ENCODE measurements at places on chromosomes 5 and 9.

DNA sequence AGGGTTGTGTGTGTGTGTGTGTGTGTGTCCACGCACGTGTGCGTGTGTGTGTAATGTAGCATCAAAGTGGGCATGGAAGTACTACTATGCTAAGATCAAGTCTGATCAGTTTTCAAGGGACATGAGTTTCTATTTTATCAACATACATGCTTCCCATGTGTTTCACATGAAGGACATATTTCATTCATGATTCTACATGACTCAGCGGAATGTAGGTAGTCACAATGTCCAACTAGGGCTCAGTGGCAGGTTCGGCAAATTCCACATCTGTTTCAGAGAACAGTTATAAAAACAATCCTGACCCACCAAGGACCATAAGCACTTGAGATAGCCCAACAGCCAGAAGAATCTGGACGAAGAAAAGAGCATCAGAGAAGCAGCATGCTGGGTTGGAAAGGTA lies 148.3 kb downstream of the SPOCK1 start:
- DNase-seq, result no peak

- no peak for DNase-seq
Observed at GRCh38 chr9:127039492-127039891, 82.9 kb downstream of the ANGPTL2 start.

DNA sequence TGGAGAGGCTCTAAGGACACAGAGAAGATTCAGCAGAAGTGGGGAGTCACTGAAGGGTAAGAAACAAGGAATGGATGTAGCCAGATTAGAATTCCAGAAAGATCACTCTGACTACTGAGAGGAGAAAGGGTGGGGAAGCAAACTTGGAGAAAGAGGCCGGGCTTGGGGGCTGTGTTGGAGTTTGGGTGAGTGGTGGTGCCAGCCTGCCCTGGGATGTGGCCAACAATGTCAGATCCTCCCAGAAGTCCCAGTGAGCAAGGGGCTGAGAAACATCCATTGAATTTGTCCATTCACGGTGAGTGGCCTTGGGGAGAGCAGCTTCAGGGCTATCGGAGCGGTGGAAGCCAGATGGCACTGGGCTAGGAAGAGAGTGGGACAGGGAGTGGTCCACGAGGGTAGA lies 60.4 kb downstream of the COL15A1 start:
- no peak for DNase-seq

GRCh38 chr9:112728401-112728800 lies 10.5 kb upstream of the INIP start:
- no peak for DNase-seq

- no peak for DNase-seq
Observed at GRCh38 chr5:173475780-173476179, 140.7 kb downstream of the BOD1 start.

DNA sequence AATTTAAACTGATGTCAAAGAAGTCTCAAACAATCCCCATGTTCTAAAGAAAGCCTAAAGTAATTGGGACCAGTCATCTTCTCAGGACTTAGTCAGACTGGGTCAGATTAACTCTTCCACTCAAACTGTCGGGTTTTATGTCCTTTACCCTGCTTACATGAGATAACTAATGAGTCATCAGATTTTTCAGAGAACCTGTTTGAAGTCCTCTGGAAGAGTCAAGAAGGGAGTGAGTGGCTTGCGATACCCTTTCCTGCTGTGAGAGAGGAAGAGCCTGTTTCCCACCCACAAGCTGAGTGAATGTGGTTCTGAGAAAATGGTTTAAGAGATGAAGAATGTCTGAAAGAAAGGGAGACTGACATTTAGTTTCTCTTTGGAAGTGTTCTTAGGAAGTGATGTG lies 1866.7 kb upstream of the C9orf72 start:
- no peak for DNase-seq

DNA sequence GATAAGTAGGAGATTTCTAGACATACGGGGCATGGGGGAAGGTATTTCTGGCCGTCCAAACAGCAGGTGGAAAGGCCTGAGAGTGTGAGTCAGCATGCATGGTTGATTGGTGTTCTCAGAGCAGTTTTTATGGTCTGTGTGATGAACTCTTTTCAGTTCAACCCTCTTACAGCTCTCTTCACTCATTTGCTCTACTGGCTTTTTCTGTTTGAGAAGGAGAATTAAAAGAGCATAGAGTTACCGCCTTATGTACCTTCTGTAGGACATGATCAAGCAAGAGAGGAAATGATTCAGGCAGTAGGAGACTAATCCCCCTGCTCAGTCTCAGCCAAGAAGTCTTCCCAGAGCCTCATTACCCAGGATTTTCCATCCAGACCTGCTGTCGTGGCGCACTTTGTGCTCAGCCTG lies 92.4 kb downstream of the PRDM6 start:
- DNase-seq, result no peak

GRCh38 chr5:38752622-38753021 lies 93.2 kb upstream of the OSMR start:
- no peak for DNase-seq

DNA sequence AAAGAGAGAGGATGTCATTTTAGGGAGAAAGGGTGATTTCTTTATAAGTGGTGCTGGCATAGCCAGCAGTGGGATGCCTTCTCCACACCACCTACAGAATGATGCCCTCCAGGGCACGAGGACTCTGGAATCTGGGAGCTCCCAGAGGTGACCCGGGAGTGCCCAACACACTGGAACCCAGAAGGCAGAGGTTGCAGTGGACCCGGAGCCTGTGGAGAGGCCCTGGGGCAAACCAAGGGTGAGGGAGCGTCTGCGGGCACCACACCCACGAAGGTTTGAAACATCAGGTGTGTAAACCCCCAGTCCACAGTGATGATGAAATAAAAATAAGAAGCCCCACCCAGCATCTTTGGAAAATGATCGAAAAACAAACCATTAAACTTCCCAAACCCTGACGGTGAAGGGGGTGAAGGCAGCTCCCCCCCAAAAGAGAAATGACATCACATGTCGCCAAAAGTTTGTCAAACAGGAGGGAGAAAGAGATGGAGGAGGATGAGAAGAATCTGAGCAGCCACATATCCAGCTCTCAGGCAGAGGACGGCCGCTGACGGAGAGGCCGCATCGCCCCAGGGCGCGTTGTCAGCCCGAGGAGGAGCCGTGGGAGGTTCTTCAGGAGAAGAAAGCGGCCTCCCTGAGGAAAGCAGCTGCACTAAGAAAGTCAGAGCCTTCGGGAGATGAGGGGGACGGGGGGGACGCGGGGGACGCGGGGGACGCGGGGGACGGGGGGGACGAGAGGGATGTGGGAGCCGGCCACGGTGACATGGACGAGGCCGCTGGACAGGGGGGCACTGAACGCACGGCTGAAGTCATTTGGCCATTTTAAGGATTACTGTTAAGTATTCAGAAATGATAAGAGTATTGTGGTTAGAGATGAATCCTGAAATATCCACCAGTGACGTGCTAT lies 43.1 kb upstream of the NSMF start:
- DNase-seq, result no peak

GRCh38 chr9:27109621-27110020 lies 596 bp downstream of the TEK start:
- no peak for DNase-seq

GRCh38 chr9:135674977-135675376 lies 11.9 kb downstream of the LCN9 start:
- no peak for DNase-seq

DNA sequence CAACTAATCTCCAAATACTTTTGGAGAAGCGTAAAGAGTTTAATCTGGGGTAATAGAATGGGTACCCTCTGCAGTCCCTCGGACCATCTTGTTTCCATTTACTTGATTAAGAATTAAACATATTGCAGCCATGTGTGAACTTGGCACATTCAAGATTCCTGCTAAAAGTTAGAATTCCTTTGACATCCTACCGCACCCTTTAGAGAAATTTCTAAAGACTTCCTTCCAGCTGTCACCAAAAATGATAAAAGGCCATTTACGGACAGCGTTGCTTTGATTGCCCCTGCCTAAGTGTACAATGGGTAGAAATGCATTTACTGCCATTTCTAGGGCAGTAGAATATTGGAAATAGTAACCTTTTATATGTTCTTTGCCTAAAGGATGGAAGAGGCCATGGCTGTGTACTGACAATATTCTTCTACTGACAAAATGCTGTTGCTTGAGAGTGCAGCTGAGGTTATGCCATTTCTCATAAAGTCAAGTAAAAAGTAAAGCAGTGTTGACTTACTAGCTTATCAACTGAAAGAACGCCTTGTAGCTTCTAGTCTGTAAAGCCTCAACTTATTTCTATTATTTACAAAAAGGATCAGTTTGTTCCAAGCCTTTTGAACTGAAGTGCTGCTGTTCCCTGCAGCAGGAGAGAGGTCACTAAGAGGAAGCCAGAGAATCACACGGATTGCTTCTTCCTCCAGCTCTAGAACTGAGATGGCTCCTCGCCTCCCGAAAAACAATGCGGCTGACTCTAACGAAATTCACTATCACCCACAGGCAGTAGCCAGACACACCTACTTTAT lies 139.8 kb upstream of the BASP1 start:
- no peak for DNase-seq

DNA sequence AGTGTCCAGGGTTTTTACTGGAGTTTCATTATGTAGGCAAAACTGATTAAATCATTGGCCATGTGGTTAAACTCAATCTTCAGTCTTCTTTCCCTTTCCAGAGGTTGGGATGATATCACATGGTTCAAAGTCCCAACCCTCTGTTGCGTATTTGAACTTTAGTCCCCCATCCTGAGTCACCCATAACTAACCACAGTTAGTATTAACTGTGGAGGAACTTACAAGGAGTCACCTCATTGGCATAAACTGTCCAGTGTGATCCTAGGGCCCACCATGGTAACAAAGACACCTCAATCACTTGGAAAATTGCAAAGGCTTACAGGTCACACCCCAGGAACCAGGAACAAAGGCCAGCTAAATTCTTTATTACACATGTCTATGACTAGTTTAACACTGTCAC lies 188.5 kb downstream of the COX7C start:
- no peak for DNase-seq

- no peak for DNase-seq
Observed at GRCh38 chr9:130973686-130974281, 34.7 kb upstream of the FIBCD1 start.

- no peak for DNase-seq
Observed at GRCh38 chr5:143047091-143047490, 276.9 kb downstream of the ARHGAP26 start.

GRCh38 chr9:87034841-87035240 lies 87.5 kb upstream of the GAS1 start:
- no peak for DNase-seq

- DNase-seq, result no peak
Observed at GRCh38 chr5:68332080-68332451, 116.5 kb downstream of the PIK3R1 start.

GRCh38 chr9:89218040-89218928 lies 39.7 kb upstream of the SHC3 start:
- DNase-seq, result no peak

GRCh38 chr9:98577446-98577845 lies 131.3 kb downstream of the GABBR2 start:
- no peak for DNase-seq

GRCh38 chr5:162160401-162160800 lies 92.8 kb downstream of the GABRG2 start:
- no peak for DNase-seq

DNA sequence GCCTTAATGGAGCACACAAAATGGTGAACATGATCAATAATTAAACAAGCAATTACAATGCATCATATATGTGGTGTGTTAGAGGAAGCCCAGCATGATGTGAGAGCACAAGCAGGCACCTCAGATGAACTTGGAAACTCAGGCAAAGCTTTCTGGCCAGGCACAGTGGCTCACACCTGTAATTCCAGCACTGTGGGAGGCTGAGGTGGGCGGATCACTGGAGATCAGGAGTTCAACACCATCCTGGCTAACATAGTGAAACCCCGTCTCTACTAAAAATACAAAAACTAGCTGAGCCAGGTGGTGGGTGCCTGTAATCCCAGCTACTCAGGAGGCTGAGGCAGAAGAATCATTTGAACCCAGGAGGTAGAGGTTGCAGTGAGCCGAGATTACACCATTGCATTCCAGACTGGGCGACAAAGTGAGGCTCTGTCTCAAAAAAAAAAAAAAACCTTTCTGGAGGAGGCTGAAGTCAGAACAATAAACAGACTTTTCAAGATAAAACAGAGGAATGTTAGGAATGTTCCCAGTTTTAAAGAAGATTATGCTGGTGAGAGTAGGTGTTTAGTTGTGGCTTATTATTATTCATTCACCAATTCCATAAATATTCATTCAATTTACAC lies 159.4 kb downstream of the CEMIP2 start:
- no peak for DNase-seq
